ENCODE measurements at places on chromosomes 11 and 22.

- DNase-seq, result peak; percentile 36
Measured at GRCh38 chr11:72297828-72298227, 53.9 kb upstream of the PHOX2A start.

GRCh38 chr11:47186076-47186699 lies at the start of gene PACSIN3:
PACSIN3 (minus strand) TSS chr11:47186434; CDS start chr11:47182727, 3,707 bp downstream.
- peak; percentile 75 for DNase-seq

DNA sequence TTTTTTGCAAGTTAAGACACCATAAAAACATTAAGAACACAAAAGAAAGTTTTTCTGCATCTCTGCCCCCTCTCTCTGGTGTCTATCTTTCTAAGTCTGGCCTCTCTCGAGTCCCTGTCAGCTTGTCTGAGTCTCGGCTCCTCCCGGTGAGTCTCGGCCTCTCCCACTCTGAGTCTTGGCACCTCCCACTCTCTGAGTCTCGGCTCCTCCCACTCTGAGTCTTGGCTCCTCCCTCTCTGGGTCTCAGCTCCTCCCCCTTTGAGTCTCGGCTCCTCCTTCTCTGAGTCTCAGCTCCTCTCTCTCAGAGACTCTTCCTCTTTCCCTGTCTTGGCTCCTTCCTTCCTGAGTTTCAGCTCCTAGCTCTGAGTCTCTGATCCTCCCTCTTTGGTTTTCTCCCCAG lies 72.5 kb upstream of the AMPD3 start:
- DNase-seq, result no peak

GRCh38 chr11:99803501-99803900 lies 782.8 kb downstream of the CNTN5 start:
- DNase-seq, result no peak
